ENCODE measurements at places on chromosomes 11 and 22.
A peak's percentile ranks its signal among the peaks of the same experiment; 100 is the strongest.

DNA sequence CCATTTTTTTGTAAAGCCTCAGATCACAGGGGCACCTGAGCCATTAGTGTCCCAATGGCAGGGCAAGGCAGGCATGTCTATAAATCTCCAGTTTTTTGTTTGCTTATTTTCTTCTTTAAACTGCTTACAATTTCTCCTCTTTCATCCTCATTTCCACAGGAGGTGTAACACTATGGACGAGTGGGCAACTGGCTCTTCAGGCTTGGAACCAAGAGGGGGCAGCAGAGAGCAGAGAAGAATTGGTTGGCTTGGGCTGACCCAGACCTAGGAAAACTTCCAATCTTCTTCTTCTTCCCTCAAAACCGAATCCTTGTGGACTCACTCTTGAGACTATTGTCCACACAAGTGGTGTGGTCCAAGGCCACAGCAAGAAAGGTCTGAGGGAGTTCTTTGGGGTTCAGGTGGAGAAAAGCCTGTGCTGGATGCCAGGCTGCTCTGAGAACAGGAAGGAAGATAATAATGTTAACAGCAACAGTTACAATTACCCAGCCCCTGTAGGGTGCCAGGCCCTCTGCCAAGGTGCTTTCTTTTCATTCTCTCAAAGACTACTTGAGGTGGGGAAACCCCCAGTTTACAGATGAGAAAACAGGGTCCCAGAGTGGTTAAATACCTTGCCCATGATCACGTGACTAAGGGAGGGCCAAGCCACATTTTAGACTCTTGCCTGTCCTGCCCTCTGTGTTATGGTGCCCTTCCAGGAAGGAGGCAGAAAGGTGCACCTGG, 70.7 kb upstream of the E2F8 start:
- DNase-seq: peak; percentile 52

GRCh38 chr11:30422447-30423278, 99.8 kb downstream of the ARL14EP start:
- DNase-seq: no peak

GRCh38 chr11:32610797-32611352, 27.2 kb downstream of the EIF3M start:
- DNase-seq: no peak

GRCh38 chr11:12496181-12497025, 119.0 kb downstream of the PARVA start:
- DNase-seq: no peak

DNA sequence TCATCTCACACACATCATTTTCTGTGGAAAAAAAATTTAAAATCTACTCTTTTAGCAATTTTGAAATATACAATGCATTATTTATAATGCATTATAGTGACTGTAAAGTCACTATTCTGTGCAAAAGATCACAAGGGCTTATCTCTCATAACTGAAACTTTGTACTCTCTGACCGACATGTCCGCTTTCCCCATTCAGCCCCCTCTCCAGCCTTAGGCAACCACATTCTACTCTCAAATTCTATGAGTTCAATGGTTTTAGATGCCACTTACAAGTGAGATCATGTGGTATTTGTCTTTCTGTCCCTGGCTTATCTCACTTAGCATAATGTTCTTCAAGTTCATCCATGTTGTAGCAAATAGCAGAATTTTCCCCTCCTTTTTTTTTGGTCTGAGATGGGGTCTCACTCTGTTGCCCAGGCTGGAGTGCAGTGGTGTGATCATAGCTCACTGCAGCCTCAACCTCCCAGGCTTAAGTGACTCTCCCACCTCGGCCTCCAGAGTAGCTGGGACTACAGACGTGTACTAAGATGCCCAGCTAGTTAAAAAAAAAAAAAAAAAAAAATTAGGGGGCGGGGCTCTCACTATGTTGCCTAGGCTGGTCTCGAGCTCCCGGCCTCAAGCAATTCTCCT, 44.5 kb downstream of the SYN3 start:
- DNase-seq: no peak

DNA sequence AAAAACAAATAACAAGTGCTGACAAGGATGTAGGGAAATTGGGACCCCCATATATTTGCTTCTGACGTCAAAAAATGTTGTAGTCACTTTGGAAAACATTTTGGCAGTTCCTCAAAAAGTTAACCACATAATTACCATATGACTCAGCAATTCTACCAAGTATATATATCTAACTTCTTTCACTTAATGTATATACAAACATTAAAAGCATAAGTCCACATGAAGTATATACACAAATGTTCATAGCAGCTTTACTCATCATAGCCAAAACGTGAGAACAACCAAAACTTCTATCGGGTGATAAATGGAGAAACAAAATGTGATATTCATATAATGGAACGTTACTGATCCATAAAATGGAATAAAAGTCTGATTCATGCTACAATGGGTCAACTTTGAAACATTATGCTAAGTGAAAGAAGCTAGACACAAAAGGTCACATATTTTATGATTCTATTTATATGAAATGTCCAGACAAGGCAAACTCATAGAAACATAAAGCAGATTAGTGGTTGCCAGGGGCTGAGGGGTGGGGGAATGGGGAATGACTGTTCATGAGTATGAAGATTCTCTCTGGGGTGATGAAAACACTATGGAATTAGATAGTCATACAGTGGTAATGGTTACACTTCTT, 48.7 kb upstream of the TEAD1 start:
- DNase-seq: no peak

GRCh38 chr22:36104988-36105387, 55.6 kb downstream of the APOL3 start:
- no peak for DNase-seq

- DNase-seq: no peak
These were observed 3.6 kb upstream of the MAPK8IP1 start for GRCh38 chr11:45881708-45882368.

GRCh38 chr11:36023922-36024321, 80.1 kb downstream of the LDLRAD3 start:
- no peak for DNase-seq

GRCh38 chr11:120525261-120526171, 14.0 kb downstream of the GRIK4 start:
- DNase-seq: no peak

Measured in suppressor macrophage treated with lipopolysaccharide for 1 hour (primary cell).